Fibroblast of lung (primary cell): ENCODE measurements at places on chromosomes 12 and 14.

- DNase-seq = peak; percentile 42
Measured at GRCh38 chr12:52277486-52278245, 3.2 kb downstream of the KRT86 start.

DNA sequence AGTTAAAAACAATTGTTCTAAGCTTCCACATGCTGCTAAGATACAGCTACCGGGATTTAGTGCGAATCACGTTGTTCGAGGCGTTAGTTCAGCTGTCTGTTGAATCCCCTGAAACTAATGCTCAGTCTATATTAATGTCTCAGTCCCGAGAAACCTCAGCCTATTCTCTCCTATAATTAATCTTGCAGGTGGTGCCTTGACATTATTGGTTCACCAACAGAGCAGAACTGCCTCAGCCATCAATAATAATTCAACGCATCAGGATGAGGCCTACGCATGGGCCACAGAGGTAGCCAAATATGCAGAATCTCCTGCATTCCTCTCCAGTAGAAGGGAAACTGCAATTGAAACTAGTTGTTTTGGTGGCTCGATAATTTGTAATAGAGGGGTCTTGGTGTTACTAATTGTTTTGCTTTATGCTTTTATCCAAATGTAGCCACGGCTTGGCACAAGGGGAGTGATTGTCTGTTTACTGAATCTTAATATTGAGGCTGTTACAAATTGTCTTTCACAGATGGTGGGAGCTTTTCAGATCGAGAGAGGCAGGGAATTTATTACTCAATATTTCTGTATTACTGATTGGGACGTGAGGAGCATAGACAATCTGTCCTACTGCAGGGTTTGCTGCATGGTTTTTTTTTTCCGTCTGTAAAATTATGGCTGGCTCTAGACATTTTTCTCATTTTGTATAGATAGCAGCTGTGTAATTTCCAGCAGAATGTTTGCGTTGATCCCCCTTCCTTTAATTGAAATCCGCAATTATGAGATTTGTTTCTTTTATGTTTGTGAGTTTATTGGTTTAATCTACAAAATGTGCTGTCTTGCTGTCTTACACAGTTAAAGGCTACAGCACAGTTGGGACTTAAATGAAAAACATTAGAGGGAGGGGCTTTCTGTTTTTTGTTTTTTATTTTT is 1036.5 kb upstream of the NOVA1 start:
- no peak for DNase-seq

GRCh38 chr12:88909510-88909909 is 329.2 kb upstream of the KITLG start:
- DNase-seq = no peak

GRCh38 chr14:60989599-60989998 is 8.6 kb downstream of the SLC38A6 start:
- no peak for DNase-seq

DNA sequence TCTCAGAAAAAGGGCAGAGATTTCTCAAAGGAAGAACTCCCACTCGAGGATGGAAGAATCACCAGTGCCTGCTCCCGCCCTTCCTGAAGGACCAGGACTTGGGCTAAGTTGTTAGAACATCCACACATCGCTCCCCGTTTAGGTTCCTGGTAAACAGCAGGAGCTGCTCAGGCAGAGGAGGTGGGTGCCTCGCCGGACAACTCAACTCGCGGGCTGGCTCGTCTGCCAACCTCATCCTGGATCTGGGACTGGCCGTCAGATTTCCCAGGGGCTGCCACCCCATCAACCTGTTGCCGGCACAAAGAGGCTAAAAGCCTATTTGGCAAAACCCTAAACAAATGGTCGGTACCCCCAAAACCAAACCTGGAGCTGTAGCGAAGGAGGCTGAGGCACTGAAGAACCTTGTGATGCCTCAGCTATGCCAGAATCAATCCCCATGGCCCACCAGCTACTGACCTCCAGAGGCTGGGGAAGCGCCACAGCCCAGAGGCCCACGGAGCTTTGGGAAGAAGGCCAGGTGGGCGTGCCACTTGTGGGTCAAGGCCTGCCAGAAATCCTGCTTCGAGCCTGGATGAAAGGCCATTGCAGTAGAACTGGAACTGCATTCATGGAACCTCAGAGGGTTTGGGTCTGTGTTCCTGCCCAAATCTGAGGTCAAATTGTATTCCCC is 42.9 kb downstream of the RIMBP2 start:
- DNase-seq = no peak

DNA sequence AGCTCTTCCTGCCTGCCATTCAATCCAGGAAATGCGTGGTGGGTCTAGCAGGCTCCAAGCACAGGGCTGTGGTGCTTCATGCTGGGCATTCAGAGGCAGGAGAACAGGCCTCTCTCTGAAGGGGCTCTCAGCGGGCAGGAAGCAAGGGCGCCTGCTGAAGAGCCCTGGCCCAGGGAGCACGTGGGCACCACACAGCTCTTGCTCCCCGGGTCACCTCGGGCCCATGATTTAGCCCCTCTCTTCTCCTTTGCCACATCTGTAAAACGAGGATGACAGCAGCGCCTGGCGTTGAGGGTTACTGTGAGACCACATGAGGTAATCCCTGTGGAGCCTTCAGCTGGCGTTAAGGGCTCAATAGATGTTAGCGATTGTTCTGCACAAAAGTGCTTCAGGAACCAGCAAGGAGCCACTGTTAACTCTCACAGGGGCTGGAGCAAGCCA is 37.6 kb upstream of the SPTLC2 start:
- no peak for DNase-seq

GRCh38 chr12:6215120-6215807 is 15.1 kb downstream of the CD9 start:
- no peak for DNase-seq

DNA sequence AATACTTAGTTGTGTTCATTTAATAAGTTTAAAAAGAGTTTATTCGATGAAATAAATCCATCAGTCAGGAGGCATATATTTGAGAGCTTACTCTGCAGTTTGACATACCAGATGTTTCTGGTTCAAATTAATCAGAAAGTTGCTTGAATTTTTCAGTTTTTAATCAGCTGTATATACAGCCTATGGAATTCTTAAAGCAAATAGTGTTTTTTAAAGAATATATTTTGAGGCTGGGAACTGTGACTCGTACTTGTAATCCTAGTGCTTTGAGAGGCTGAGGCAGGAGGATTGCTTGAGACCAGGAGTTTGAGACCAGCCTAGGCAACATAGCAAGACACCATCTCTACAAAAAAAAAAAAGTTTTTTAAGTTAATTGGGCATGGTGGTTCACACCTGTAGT is 112.1 kb downstream of the MON2 start:
- no peak for DNase-seq

DNA sequence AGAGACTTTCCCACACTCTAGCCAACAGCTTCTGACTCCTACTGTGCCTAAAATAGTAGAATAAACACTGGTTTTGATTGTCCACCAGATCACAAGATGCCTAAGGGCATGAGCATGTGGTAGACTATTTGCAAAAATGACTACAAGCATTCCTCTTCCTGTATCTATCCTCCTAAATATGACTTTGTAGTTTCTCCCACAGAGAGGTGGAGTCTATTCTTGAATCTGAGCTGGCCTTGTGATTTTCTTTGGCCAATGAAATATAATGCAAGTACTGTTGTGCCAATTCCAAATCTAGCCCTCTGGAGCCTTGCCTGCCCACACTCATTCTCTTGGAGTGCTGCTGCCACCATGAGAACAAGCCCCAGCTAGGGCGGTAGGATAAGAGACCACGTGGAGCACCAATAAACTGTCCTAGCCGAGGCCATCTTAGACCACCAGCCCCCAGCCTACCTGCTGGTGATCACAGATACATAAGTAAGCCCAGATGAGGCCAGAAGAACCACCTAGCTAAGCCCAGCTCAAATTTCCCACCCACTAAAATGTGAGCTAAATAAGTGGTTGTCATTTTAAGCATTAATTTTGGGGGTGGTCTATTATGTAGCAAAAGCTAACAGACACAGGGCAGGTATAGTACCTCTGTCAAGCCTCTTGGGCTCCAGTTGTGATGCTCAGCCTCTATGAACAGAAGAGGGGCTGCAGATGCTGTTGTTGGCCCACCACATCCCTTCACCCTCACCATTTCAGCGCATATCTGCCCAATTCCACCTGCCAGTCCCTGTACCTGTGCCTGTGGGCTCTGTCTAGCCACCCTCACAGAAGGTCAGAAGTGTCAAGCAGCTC is 17.9 kb downstream of the ZFP36L1 start:
- no peak for DNase-seq

DNA sequence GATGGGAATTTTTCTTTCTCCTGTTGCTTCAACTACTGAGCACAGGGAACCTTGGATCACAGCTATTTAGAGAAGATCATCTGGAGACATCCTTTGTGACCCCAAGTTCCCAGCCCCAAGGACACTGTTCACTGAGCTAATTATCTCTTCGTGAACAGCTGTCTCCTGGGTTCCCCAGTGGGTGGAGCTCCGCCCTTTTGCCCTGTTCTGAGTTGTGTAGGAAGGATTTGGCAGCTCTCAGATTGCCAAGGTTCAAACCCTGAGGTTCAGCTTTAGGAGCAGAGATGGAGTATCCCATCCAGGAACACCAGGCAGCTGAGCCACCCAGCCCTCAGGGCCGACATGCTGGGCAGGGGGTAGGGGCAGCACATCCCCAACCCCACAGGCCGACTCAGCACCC is 32.0 kb downstream of the NGB start:
- DNase-seq = no peak

- DNase-seq = no peak
Measured at GRCh38 chr12:54373649-54374561, 9.6 kb upstream of the GPR84 start.
